ENCODE measurements at places on chromosomes 4 and X.

GRCh38 chrX:40845331-40845911 is 110.1 kb upstream of the MED14 start:
- DNase-seq = peak; percentile 89

DNA sequence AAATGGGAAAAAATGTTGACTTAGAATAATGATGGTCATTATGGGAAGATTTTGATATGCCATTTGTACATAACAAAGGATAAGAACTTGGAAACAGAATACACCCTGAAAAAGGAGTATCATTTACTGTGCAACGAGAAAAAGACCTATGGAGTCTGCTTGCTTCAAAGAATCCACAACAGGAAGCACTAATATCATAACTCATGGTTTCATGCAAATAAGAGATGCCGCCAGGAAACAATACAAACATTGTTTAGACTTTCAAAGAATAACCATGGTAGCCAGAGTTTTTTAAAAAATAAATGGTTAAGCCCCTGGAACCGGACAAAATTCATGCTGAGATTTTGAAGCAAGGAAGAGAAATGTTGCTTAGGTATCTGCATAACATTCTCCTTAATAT is 139.9 kb upstream of the ETNPPL start:
- DNase-seq = no peak

DNA sequence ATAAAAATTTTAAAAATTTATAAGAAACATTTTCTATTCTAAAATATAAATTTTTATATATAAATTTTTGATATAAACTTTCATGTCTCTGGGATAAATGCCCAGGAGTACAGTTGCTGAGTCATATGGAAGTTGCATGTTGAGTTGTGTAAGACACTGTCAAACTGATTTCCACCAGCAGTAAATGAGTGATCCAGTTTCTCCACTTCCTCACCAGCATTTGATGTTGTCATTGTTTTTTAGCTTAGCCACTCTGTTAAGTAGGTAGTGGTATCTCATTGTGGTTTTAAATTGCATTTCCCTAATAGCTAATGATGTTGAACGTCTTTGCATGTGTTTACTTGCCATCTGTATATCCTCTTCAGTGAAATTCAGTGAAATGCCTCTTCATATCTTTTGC is 66.5 kb downstream of the MAMLD1 start:
- DNase-seq = peak; percentile 48

- no peak for DNase-seq
These were observed 18.9 kb upstream of the SMIM10 start for GRCh38 chrX:134971926-134972325.

DNA sequence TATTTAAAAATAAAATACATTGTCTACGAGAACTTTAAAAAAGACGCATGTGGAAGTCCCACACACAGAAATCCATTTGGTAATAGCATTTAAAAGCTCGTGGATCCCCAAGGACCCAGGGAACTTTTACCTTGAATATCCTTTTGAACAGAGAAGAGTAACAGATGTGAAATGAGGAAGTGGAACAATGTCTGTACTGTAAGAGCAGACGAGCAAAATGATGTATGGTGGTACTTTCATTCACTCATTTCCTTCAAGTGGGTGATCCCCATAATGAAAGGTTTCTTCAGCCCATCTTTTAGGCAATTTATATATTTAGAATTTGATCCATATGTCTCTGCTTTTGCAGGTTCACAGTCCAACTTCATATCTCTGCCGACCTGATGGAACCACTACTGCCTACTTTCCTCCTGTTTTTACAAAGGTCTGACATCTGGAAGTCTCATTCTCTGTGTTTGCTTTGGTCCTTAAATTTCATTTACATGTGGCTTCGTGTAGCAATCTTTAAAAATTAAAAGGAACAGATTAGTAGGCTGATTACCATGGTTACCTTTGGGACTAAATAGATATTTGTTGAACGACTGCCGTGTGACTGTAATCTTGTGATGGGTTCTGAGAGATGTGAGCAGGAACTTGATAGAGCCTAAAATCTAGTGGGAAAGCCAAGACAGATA is 188.4 kb downstream of the PALLD start:
- no peak for DNase-seq

- no peak for DNase-seq
These were observed 262.5 kb upstream of the NDST3 start for GRCh38 chr4:117771647-117772337.

DNA sequence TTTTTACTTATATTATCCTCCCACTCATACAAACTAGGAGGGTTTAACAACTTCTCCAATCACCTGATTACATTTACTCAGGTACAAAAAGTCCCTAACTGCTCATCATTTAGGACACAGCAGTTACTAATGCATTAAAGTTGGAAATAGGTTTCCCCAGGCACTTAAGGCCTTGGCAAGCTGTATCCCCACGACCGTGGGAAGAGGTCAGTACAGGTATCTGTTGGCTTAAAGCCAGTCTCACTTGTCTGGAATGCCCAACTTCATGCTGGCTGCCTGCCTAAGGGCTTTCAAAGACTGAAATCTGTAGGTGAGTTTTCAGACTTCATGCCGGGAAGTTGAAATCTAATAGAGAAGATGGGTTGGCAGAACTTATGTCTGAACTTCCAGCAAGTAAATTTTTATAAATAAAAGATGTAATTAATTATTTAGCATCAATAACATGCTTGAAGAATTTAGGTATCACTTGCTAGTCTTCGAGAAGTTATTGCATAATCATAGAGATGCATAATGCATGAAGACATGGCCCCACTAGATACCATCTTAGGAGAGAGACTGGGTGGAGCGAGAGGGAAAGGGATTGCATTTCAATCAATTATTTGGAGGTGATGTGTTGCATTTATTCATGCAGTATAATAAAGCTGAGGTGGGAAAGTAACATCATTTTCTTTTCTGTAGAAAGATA is 54.2 kb downstream of the SCD5 start:
- DNase-seq = no peak

- DNase-seq = no peak
These were observed 57.5 kb downstream of the ADD1 start for GRCh38 chr4:2901186-2901585.

GRCh38 chr4:24287096-24287495 is 297.3 kb downstream of the DHX15 start:
- DNase-seq = no peak

DNA sequence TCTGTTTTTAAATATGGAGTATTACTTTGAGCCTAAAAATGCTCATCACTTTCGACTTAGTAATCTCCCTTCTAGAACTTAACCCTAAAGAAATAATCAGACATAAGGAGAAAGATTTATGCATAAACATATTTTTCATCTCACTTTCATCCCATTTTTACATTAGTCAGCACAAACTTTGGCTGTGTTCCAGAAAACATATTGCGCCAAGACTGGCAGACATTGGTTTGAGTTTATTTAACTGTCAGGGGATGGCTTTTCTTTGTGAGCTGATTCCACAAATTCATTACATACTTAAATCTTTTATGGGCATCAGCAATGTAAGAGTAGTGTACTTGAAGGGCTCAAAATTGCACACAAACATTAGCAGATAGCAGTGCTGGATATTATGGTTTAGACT is 23.7 kb downstream of the MAOA start:
- DNase-seq = no peak

- DNase-seq = no peak
These were observed 76.7 kb upstream of the TAB3 start for GRCh38 chrX:30965767-30966166.

- no peak for DNase-seq
These were observed 278 bp downstream of the RELL1 start for GRCh38 chr4:37685823-37686372.

- DNase-seq = no peak
These were observed 44.9 kb downstream of the SPANXN1 start for GRCh38 chrX:145292218-145292617.

GRCh38 chr4:147421456-147421855 is 59.4 kb upstream of the EDNRA start:
- no peak for DNase-seq

DNA sequence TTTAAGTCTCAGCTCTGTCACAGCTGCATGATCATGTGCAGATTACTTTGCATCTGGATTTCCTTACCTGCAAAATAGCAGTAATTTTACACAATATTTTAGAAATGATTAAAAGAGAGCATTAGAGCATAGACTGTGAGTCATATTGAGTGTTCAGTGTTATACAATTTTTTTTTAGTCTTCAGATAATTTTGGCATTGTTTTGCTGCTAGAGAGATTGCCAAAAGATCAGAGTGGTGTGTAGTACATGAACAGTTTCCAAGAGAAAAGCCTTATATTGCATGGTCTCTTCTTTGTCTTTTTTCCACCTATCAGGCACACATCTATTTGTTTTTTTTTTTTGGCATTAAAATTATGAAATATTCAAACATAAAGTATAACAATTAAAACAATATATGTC is 209.6 kb upstream of the TLL1 start:
- DNase-seq = no peak

- peak; percentile 31 for DNase-seq
These were observed 113.0 kb downstream of the ARX start for GRCh38 chrX:24902806-24903205.

DNA sequence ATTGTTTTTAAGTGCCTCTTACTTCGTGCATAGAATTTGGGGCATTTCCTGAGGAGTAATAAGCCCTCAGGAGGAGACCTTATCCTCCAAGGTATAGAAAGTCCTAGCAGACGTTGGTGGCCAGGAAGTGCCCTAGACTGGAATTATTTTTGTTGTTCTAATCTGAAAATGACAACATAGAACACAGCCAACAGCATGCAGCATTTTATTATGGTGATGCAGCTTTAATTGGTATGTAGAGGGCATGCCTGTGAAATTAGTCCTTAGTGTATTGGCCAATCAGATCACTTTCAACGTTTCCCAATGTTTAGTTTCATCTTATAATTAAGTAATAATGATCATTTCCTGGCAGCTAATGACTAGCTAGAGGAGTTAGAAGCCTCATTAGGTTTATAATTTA is 199.2 kb downstream of the SHROOM3 start:
- DNase-seq = peak; percentile 66

GRCh38 chr4:140311257-140311835 is 62.1 kb upstream of the SCOC start:
- no peak for DNase-seq

GRCh38 chrX:153671589-153672530 is 1.8 kb downstream of the PNCK start:
- DNase-seq = no peak

GRCh38 chrX:38089173-38089982 is 83.0 kb downstream of the SYTL5 start:
- no peak for DNase-seq

DNA sequence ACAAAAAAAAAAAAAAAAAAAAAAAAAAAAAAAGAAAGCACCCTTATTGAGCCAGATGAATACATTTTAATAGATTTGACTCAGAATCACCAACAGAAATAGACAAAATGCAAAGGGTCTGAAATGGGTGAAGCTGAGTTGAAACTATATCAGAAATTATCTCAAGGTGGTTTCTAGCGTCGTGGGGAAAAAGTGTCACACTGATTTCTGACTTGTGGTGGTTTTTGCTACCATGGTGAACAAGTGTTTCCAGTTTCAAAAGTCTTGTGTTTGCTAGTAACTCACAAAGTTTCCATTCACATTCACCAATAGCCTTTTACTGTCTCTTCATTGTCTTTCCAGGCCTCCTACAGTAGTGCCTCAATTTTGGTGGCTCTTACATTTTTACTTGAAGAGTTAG is 135.5 kb downstream of the ARHGAP24 start:
- DNase-seq = no peak

GRCh38 chr4:169657470-169658107 is 37.2 kb downstream of the CLCN3 start:
- no peak for DNase-seq

DNA sequence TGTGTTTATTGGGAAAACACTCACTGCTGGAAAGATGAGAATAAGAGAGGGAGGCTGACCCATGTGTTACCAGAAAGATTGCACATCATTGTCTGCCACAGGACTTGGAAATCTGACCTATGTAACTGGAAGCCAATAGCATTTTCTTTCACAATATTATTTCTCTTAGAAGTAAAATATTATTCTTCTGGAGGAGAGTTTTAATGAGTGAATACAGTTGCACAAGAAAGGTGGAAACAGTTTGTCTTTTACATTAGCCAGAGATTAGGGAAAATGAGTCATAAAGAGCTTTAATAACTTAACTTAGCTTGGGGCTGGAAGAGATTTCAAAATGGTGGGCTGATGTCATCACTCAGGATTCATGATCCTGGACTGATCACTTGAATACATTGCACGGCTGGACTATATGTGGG is 31.5 kb upstream of the LNX1 start:
- DNase-seq = peak; percentile 61

DNA sequence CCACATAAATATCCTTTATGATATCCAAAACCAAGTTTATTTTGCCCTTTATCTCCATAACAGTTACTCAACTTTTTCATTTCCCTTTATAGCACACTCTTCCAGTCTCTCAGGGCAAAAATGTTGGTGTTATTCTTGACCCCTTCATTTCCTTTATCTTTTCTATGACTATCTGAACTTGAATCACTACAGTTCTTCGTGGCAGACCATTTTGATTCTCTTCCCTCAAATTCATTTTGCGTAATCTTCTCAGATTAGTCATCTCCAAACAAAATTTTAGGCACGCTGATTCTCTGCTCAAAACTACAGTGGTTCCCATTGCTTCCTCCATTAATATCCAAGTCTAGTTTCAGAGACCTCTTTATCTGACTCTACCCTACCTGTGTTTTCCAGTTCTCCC is 26.1 kb downstream of the RUFY3 start:
- no peak for DNase-seq

GRCh38 chr4:18664171-18664570 is 642.6 kb upstream of the LCORL start:
- no peak for DNase-seq

GRCh38 chr4:186887291-186887700 is 163.6 kb upstream of the FAT1 start:
- peak; percentile 13 for DNase-seq
